ENCODE measurements at places on chromosomes 7 and 10. TPM values are rescaled to one million over a fixed set of nuclear protein-coding genes. Genes with fewer than 3 reads are reported as not detected.

GPC2 gene
- 1.2 TPM for total RNA-seq

- DNase-seq: peak; percentile 64
Measured at GRCh38 chr7:71787513-71787912, 624.6 kb downstream of the CALN1 start.

C10orf71 gene
- total RNA-seq: not detected

- peak; percentile 9 for DNase-seq
Measured at GRCh38 chr7:4277936-4278335, 404.2 kb upstream of the FOXK1 start.

GRCh38 chr10:101780818-101781654, 2.2 kb downstream of the NPM3 start:
- DNase-seq: peak; percentile 90

DNA sequence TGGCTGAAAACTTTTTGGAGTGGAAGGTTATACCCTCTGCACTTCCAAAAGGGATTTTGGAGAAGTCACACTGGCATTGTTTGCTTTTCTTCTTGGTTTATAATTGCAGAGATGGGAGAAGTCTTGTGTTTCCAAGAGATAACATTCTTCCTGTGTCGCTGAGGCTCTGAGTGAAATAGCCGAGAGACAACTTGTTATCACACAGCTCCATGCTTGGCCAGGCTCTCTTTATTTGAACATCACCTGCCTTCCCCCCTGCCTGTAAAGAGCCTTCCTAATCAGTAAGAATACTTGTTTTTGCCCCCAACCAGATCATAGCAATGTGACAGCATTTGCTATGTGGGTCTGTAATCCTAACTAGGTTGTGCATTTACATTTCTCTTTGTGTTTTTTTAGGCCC, 270.7 kb downstream of the GALNT17 start:
- DNase-seq: no peak

- peak; percentile 71 for DNase-seq
Measured at GRCh38 chr7:155883491-155884224, 71.4 kb upstream of the SHH start.

SHH gene
- total RNA-seq: not detected

- DNase-seq: no peak
Measured at GRCh38 chr7:135121868-135122267, 26.0 kb upstream of the TMEM140 start.

DNA sequence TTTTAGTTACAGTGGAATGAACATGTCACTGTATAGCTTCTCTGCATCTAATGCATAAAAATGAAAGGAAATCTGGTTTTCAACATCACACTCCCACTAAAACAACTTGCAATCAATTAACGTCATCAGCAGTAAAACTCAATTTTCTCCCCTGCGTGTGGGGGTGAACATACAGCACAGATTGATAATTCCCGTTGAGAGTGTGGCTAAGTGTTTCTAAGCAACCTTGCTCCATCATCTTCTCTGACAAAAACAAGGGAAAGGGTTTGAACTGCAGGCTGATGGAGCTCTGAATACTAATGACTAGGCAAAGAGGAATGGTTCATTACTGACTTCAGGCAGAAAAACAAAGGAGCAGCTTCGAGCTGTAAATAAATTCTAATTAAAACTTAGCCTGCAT, 238.3 kb downstream of the PARD3 start:
- no peak for DNase-seq

GRCh38 chr7:144830811-144831210, 5.0 kb downstream of the TPK1 start:
- no peak for DNase-seq

CUL2 gene
- total RNA-seq: 28.2 TPM

DNA sequence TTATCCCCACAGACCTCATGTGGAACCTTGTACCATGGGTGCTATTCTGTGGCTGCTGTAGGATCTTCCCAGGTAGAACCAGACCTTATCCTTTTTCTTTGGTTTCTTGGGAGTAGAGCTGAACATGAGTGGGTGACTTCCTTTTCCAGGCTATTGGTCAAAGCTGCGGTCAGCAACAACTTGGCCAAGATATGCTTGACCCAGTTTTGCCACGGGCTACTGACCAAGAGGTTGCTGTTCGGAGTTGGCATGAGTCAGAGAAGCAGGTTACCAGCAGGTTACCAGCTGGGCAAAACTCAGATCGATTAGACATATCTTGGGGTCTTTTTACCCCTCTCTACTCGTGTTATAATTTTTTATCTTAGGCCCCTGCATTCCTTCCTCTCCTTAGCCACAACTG, 36.7 kb upstream of the HDAC9 start:
- DNase-seq: no peak

DNA sequence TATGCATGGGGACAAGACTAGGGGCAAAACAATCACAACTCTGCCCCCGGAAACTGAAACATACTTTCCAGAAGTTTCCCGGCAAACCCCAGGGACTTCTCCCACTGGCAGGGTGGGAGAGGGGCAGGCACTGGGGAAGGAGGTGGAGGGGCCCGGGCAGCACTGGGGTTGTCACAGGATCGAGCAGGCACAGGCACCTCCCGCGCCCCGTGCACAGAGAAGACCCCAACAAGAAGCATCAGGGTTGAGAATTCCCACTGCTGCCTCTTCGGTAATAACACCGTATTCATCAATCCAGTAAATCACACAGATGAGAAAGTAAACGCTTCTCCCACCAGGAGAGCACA, 490.5 kb downstream of the PTPRN2 start:
- DNase-seq: peak; percentile 78

CUZD1 gene
- total RNA-seq: 0.51 TPM

TRPV5 gene
- not detected for total RNA-seq

C10orf143 gene
- 3.7 TPM for total RNA-seq

DNA sequence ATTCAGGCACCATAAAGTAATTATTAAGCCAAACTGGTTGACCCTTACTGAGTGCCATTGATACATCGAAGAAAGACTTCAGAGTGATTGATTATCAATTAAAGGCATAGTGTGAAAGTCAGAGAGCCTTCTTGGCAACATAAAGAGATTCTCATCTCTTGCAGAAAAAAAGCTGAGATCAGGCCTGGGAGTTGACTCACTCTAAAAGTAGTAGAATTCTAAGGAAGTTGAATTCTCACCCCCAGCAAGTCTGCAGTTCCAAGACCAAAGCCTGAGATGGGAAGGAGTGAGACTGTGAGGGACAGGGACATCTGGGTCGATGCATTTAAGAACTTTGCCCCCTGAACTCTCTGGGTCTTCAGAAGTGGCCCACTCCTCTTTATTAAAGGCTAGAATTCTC, 21.6 kb upstream of the ERCC6 start:
- no peak for DNase-seq

DNA sequence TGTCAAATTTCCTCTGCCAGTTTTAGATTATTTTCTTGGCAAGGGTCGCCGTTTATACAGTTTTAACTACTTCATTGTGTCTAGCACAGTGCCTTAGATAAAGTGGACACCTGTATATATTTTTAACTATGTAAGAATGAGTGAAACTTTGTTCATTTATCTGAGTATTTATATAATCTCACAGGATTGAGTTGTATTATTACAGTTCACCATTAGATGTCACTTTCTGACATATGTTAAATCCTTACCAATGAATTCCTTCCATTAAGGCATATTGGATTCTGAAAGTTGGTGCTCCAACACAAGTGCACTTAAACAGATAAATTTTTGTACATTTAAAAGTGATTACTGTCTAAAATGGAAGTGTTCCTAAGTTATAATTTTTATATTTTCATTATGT, 43.0 kb downstream of the ZMYND11 start:
- DNase-seq: no peak

GRCh38 chr7:15839416-15840100, 153.1 kb upstream of the MEOX2 start:
- no peak for DNase-seq

- DNase-seq: peak; percentile 72
Measured at GRCh38 chr10:15369256-15370211, 1.6 kb downstream of the FAM171A1 start.

CLCN1 gene
- 0.22 TPM for total RNA-seq

GRCh38 chr7:129514683-129515082, 12.4 kb downstream of the SMKR1 start:
- DNase-seq: no peak

DNA sequence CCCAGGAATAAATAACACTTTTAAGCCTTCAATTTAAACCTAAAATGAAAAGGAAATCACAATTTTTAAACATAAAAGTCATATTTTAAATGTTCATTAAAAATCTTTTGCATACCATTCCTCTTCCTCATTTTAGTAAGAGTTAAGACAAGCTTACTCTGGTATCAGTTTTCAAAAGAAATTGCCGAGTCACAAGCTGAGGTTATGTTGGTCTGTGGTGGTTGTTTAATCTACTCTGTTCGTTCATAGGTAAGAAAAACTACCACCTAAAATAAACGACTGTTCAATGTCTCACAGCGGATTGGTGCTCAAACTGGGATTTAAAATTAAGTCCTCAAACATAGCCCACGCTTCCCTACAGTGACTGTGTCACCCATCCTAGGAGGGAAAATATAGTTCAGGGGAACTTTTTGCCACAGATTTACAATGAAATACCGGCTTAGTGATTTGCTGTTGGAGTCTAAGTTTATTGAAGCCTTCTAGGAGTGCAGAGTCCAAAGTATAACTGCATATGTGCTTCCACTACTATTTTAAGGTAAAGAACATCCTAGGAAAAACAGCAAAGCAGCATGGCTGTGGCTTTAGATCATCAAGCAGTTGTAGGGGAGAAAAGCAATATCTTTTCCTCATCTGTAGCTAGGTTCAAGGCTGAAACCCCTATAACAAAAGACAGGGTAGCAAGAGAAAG, 61.1 kb downstream of the GNAT3 start:
- no peak for DNase-seq

DNA sequence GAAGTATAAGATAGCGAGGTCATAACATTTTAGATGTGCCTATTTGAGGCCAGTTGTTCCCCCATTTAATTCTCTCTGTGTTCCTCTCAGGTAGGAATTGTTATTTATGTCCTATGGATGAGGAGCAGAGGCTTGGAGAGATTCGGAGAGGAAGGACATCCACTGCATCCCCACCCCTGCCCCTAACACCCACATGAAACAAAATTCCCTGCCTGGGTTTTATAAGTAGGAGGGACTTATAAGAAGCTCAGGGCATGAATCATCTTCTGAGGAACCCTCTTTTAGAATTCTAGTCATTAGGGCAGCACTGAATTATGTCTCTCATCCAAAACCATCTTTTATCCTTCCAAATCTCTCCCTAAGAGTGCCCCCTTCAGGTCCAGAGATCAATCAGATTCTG, 5.0 kb downstream of the CHAT start:
- no peak for DNase-seq

DNA sequence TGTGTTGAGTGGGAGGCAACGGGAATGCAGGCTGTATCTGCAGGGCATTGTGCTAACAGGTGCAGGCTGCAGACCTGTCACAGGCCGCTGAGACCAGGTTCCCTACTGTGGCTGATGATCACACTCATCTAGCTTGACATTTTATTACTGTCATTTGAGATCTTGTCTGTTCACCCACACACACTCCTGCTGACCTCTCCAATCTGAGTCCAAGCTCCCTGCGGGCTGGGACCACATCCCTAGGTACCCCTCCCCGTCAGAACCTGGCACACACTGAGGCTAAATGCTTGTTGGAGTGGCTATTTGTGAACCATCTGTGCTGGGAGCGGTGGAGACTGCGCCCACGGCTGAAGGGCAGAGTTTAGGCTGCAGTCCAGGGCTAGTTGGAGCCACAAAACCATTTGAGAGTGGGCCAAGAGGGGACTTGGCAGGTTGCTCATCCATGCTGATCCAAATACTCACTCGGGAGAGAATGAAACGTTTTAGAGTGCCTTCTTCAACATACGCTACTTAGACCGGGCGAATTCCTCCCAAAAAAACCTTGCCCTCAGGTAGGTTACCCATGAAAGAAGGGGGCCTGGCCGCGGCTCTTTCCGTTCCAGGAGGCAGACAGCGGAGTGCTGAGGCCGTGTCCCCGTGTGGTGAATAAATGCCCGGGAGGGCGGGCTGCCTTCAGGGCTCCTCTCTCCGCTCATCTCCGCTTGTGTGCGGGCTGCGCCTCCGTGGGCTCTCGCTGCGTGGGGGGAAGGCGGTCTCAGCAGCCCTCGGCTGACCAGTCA, 164.4 kb downstream of the RGS10 start:
- no peak for DNase-seq

CALCR gene
- 0.51 TPM for total RNA-seq

DNAH11 gene
- 0.26 TPM for total RNA-seq

LRRC18 gene
- total RNA-seq: not detected

PDGFA gene
- 19.7 TPM for total RNA-seq

SLC29A4 gene
- 38.2 TPM for total RNA-seq

ATE1 gene
- 28.6 TPM for total RNA-seq

PRSS1 gene
- 5.0 TPM for total RNA-seq

- no peak for DNase-seq
Measured at GRCh38 chr10:10094691-10095090, 923.0 kb upstream of the CELF2 start.

- peak; percentile 26 for DNase-seq
Measured at GRCh38 chr10:78531088-78531487, 497.4 kb downstream of the RPS24 start.

DNA sequence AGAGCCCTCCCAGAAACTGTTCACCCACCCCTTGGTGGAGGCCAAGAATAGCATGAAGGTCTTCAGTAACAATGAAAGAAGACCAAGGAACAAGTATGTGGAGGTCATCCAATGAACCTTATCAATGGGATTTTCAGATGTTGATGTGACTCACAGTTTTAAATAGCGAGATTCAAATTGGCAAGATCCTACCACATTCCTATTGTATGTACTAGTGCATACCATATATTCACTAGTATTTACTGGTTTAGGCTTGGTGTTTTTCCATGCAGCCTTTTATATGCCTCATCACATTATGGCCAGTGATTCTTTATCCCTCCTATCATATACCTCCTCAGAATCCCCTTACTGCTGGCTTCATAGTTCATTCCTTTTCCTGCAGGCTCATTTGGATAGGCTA, 54.4 kb downstream of the ITGB8 start:
- no peak for DNase-seq

DNA sequence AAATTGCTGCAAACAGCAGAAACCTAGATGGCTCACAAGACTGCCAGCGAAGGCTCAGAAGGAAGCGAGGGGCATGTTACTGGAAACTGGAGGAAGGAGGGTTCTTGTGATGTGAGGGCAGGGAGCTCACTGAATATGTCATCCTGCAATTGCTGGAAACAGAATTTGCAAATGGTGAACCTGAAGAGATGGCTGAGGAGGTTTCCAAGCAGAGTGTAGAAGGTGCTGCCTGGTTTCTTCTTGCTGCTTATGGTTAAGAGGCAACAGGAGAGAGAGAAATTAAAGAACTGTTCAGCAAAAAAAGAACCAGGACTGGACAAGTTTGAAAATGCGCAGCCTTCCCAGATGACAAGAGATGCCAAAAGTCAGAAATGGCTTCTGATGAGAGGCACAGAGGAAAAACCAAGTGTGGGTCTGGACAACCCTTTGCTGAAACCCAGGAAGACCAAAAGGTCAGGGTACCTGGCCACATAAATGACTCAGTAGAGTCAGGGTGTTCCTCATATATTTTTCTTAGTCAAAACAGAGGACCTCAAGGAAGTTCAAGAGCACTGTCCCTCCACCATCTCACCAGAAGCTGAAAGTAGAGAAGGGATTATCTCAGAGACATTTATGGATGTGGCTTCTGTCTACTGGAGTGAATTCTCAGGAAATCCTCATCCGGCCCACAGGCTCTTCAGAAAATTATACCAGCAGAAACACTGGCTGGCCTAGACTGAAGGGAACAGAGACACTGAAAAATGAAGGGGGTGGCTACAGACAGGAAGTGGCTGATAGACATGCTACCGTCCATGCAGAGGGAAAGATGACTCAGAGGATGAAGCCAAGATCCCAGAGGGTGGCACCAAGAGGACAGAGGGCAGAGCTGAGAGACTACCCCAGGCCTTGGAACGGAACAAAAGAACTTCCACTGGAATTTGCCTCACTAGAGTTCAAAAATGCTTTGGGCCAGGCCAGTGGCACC, 10.1 kb downstream of the PAPOLB start:
- peak; percentile 39 for DNase-seq

PGAM2 gene
- not detected for total RNA-seq
